ENCODE measurements at places on chromosomes 3 and 15. TPM values are rescaled to one million over a fixed set of nuclear protein-coding genes. Genes with fewer than 3 reads are reported as not detected.

DNA sequence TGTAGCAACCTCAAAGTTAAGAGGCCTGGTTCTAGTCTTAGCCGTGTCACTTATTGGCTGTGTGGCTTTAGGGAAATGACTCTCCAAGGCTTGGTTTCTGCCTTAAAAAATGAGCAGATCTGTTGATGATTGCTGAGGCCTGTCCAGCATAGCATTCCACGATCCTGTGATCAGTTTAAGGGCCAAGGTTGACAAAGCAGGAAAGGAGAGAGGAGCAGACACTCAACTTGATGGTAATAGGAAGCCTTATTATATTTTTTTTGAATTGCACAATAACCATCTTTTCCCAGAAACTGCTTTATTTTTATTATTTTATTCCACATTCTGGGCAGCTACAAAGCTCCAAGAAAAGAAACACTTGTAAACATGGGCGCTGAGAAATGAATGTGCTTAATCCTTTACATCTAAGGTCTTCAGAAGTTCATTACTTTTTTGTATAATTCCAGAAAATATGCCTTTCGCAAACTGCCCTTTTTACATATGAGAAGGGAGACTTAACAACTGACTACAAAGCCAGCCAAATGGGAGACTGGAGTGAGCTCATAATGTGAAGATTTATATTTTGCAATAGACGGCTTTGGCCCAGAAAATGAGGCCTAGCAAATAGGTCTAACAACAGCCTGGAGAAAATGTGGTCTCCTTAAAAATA is 241.0 kb downstream of the ATP8B4 start:
- H3K4me3 ChIP-seq: no peak overlapping the region
- no peaks in the 10 kb centered on the region for H3K4me1 ChIP-seq
- no peaks in the 10 kb centered on the region for H3K36me3 ChIP-seq
- no peaks in the 10 kb centered on the region for H3K27me3 ChIP-seq
- no peak overlapping the region for H3K27ac ChIP-seq
- DNase-seq: no peak

DNA sequence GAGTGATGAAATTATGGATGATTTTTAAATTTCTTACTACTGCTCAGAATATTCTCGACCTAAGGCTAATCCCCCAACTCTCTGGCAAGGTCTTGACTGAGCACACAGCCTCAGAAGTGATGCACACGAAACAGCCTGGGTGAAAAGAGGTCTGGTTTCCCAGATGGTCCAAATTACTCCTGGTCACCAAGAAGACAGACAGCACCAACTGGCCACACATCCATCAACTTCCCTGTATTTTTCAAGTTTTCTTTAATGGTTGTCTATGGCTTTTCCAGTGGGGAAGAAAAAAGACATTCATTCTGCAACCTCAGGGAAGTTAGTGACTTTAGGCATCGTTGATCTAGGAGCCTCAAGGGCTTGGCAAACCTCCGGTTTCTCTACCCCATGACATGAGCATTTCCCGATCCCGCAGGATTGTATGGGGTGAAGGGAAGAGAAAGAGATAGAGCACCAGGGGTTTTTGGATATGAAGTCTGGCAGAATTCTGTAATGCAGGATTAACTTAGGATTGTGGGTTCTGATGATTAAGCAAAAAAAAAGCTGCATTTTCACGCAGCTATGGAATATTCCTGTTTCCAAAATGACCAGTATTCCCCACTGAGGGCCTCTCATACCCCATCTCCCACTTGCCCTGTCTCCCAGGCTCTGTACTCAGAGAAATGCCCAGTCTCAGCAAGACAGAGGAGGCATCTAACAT is 62.2 kb downstream of the UMPS start:
- no peaks in the 10 kb centered on the region for H3K36me3 ChIP-seq
- H3K4me3 ChIP-seq: no peak overlapping the region
- H3K27ac ChIP-seq: no peak overlapping the region
- DNase-seq: no peak

DNA sequence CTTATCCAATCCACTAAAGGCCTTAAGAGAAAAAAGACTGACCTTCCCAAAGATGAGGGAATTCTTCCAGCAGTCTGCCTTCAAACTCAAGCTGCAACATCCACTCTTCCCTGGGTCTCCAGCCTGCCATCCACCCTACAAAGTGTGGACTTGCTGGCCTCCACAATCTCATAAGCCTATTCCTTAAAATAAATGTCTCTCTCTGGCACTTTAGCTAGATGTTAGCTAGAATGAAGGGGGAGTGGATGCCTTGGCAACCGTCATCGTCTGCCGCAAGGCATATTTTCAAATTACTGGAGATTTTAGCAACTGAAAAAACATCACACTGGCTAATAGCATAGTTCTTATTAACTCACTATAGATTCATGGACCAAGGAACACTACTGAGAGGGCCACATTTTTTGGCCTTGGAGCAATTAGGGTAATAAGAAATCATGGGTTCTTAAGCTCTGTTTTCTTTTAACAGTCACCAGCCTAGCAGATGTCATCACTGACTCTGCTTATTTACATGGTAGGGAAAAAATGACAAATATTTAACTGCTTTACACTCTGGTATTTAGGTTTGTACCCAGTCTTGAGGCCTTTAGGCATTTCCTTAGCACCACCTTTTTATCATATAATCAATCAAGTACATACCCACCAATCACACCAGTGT is 245.3 kb downstream of the MYRIP start:
- no peaks in the 10 kb centered on the region for H3K4me1 ChIP-seq
- DNase-seq: no peak
- H3K27ac ChIP-seq: no peak overlapping the region
- H3K27me3 ChIP-seq: peaks cover 2% of the 10 kb centered on the region
- no peaks in the 10 kb centered on the region for H3K36me3 ChIP-seq

DNA sequence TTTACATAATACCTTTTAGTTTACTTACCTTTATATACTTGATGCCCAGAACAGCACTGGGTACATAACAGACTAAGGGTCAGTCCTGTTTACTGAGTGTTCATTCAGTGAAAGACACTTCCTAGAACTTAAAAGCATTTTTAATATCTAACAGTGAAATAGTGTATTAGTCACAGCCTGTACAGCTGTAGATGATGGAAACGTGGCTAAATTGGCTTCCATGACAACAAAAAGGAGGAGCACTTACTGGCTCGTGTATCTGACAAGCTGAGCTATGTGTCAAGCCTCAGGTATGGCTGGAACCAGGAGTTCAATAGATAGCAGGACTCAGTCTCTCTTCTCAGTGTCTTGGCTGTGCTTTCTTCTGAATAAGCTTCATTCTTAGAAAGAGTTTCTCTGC is 40.2 kb downstream of the CMTM8 start:
- H3K4me1 ChIP-seq: peaks cover 20% of the 10 kb centered on the region
- peaks cover 6% of the 10 kb centered on the region for H3K27me3 ChIP-seq
- no peak for DNase-seq
- no peak overlapping the region for H3K4me3 ChIP-seq
- no peak overlapping the region for H3K27ac ChIP-seq

DNA sequence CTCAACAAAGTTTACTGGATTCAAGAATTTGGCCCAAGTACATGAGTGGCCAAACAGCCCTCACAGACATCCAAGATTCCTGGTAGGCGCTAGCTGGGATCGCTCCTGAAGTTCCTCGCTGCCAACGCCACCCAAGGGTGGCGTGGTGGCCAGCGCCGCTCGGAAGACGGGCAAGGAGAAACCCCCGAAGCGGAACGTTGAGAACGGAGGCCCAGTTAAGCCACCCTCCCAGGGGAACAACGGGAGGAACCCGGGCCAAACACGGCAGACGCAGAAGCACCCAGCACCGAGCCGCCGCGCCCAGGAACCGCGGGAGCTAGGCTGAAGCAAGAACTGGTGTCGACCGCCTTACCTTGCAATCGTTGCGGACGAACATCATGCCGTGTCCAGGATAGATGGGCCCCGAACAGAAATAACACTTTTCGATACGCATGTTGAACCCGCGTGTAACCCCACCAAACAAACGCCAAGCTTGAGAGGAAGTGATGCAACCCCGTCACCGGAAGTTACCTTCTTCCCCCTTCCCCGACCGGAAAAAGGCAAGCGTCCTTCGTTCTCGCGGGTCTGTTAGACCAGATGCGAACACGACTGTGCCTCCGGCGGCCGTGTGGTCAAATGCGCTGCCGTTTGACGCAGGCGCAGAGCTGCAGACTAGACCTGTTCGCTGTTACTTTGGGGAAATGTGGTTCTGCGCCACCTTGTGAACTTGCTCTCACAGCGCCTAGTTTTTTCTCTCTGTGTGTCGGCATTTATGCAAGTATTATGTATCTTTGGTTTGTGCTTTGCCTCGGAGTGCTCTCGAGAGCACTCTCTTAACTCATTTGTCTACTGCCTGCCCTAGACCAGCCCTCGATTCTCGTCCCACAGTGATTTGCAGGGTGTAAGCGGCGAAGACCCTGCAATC is at the start of gene RSL24D1:
Gene RSL24D1 (minus strand): TSS at position 484 of the 904 bp plus-strand sequence. CDS start 51 bp downstream, at position 433.
- H3K4me1 ChIP-seq: peaks cover 9% of the 10 kb centered on the region
- H3K27ac ChIP-seq: no peak within 1 kb of the TSS
- H3K4me3 ChIP-seq: no peak within 1 kb of the TSS
- peaks cover 21% of the 10 kb centered on the region for H3K36me3 ChIP-seq

- H3K4me1 ChIP-seq: no peaks in the 10 kb centered on the region
- no peak overlapping the region for H3K4me3 ChIP-seq
- H3K27me3 ChIP-seq: no peaks in the 10 kb centered on the region
These were observed 74.7 kb downstream of the BTD start for GRCh38 chr3:15676259-15676658.

- no peak for DNase-seq
- peaks cover 22% of the 10 kb centered on the region for H3K36me3 ChIP-seq
- H3K4me1 ChIP-seq: no peaks in the 10 kb centered on the region
These were observed 22.3 kb upstream of the EIF1B start for GRCh38 chr3:40287248-40287647.

GRCh38 chr3:127738192-127738840 is 65.6 kb downstream of the ABTB1 start:
- no peaks in the 10 kb centered on the region for H3K36me3 ChIP-seq
- H3K27me3 ChIP-seq: no peaks in the 10 kb centered on the region
- H3K27ac ChIP-seq: no peak overlapping the region
- H3K4me3 ChIP-seq: no peak overlapping the region

GRCh38 chr3:116160594-116160993 is 284.7 kb downstream of the LSAMP start:
- no peak for DNase-seq
- H3K4me1 ChIP-seq: no peaks in the 10 kb centered on the region
- H3K36me3 ChIP-seq: no peaks in the 10 kb centered on the region
- H3K27me3 ChIP-seq: no peaks in the 10 kb centered on the region
- no peak overlapping the region for H3K4me3 ChIP-seq

GRCh38 chr3:174957551-174958001 is 98.4 kb downstream of the NAALADL2 start:
- no peak overlapping the region for H3K27ac ChIP-seq
- H3K36me3 ChIP-seq: no peaks in the 10 kb centered on the region
- H3K4me1 ChIP-seq: no peaks in the 10 kb centered on the region
- no peaks in the 10 kb centered on the region for H3K27me3 ChIP-seq

- no peaks in the 10 kb centered on the region for H3K36me3 ChIP-seq
- no peak for DNase-seq
- no peaks in the 10 kb centered on the region for H3K4me1 ChIP-seq
- H3K4me3 ChIP-seq: no peak overlapping the region
- H3K27ac ChIP-seq: no peak overlapping the region
These were observed 808.7 kb downstream of the GRM7 start for GRCh38 chr3:7669641-7670040.

DNA sequence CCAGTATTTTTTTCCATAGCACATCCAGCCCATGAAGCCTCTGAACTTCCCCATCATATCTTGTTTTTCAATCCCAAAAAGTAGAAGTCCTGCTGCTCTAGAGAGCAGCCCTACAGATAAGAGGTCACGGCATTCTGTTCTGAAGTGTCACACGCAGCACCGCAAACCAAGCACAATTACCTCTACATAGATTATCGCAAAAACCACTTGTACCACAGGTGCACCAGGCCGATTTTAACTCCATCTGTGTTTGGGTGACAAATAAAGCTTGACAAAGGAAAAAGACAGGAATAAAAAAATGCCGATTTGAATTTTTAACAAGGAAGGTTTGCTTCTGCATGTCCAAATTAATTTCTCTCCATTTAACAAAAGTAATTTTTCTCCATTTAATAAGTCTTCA is 113.7 kb downstream of the MYO5A start:
- H3K4me1 ChIP-seq: no peaks in the 10 kb centered on the region
- no peak overlapping the region for H3K4me3 ChIP-seq
- H3K36me3 ChIP-seq: peaks cover 39% of the 10 kb centered on the region
- DNase-seq: no peak
- H3K27ac ChIP-seq: no peak overlapping the region
- H3K27me3 ChIP-seq: no peaks in the 10 kb centered on the region

DNA sequence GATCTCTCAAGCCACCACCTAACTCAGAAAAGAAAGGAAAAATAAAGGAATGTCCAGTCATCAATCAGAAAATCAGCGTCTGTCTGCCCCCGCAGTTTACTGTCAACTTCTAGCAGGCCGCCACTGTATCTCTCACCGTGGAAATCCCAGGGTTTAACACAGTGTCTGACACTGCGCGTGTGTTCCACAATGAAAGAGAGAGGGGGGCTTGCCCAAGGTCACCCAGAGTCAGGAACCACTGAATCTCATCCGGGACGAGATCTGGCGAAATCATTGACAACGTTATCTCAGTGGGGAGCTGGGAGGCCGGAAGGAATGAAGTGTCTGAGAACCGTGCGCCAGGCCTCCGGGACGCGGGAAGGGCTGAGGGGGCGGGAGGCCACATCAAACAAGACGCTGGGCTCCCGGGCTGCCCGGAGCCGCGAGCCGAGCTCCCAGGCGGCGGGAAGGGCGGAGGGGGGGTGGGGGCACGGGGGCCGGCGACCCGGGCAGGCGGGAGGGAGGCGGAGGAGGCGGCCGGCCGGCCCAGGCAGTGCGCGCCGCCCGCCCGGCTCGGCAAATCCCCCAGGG is 2.2 kb upstream of the HES1 start:
- H3K27ac ChIP-seq: peak overlapping the region; percentile 97
- peak overlapping the region; percentile 87 for H3K4me3 ChIP-seq
- peaks cover 1% of the 10 kb centered on the region for H3K27me3 ChIP-seq
- H3K4me1 ChIP-seq: peaks cover 70% of the 10 kb centered on the region
- peak; percentile 53 for DNase-seq

TM4SF4 gene
- not detected for total RNA-seq

DAZL gene
- total RNA-seq: not detected

ZNF80 gene
- total RNA-seq: 0.66 TPM

CLEC3B gene
- not detected for total RNA-seq

GHSR gene
- total RNA-seq: not detected

ITIH4 gene
- total RNA-seq: 15.7 TPM

GASK1A gene
- not detected for total RNA-seq

RTP3 gene
- not detected for total RNA-seq

LRRC34 gene
- 5.7 TPM for total RNA-seq

All from activated B cell treated with CpG ODN at 0.5 μM for 24 hours (primary cell).